ENCODE measurements at places on chromosomes 11 and 22.
A peak's percentile ranks its signal among the peaks of the same experiment; 100 is the strongest.

DNA sequence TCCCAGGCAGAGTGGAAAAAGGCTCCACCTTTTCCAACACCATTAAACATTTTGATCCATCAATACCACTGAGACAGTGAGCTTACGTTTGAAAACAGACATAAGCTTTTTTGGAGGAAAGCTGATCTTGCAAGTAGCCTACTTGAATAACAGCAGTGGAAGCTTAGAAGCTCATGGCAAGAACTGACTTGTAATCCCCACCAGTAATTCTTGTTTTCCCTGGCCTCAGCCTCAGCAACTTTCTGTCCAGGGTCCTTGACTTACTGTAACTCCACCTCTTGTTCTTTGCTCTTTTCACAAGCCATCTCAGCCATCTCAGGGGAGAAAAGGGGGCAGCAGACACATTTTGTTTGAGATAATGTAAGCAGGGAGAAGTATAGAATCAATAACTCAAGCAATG, 12.3 kb upstream of the MPZL2 start:
- no peak for DNase-seq

DNA sequence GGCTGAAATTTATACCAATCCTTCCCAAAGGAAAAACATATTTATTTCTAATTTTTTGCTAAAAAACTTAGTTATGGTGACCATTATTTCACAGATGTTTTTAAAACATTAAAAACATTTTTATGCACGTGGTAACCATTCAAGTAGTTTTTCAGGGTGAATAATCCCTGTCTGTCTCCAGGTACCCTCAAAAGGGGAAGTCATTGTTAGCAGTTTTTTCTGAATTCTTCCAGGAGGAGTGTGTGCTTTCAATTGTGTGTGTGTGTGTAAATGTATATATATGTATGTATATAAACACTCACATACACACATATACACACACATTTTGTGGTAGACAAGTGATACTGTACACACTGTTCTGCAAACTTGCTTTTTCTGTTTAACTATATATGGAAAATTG, 43.9 kb downstream of the MIAT start:
- no peak for DNase-seq

GRCh38 chr11:18384157-18384641, 10.2 kb upstream of the LDHA start:
- no peak for DNase-seq

DNA sequence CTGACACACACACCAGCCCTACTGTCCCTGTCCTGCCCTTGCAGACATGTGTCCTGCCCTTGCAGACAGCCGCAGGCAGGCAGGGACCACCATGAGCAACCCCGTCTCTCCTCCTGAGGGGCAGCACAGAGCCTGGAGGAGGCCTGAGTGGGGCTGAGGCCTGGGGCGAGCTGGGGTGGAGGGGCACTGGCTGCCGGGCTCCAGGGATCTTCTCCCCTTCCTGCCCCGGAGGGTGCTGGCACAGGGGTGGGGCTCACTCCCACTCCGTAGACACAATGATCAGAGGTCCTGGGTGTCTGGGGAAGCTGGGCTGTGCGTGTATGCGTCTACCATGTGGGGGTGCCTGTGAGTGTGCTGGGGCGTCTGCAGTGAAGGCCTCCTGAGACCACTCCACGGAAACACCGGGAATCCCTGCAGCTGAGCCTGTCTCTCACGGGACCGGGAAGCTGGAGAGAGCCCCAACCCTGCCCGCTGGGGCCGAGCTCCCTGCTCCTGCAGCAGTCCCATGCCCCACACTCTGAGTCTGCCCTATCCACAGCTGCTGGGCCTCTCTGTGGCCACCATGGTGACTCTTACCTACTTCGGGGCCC, 588 bp downstream of the TSPAN32 start:
- DNase-seq: no peak

GRCh38 chr11:113404859-113405430, 17.4 kb downstream of the ANKK1 start:
- no peak for DNase-seq

- DNase-seq: no peak
Measured at GRCh38 chr11:20112291-20113148, 47.8 kb downstream of the DBX1 start.

DNA sequence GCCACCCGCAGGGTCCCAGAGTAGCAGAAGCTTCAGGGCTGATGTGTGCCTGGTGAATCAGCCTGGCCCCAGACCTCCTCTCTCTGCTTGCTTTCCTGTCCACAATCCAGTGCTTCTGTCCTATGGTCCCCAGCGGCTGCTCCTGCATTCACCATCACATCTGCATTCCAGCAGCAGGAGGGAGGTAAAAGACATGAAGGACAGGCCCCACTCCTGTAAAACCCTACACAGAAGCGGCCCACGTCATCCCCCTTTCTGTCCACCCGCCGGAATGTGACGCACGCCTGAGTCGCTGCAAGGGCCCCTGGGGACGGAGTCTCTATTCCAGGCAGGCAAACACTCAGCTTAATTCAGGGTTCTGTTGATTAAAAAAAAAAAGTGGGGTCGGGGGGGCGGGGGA, 58.3 kb downstream of the CDKN1C start:
- DNase-seq: no peak

GRCh38 chr11:130181295-130182272, 22.0 kb downstream of the ST14 start:
- DNase-seq: peak; percentile 45

DNA sequence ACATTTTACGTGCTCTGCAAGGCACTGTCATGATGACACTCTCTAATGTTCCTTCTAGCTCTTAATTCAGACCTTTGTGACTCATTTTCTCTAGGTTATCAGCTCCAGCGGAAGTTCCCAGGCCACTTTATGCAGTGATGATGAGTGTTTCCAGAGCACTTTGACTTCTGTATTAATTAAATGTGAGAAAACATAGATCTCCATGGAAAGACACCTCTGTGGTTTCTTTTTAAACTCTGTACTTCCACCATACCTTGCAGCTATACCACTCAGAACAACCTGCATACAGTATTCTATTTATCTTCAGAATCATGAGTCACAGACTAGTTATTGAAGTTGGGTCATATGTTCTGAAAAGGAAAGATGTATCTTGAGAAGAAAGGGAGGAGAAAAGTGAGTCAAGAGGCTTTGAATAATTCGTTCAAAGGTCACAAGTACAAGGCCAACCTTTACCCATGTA, 175.6 kb upstream of the TENM4 start:
- no peak for DNase-seq

- no peak for DNase-seq
Measured at GRCh38 chr11:91978747-91979146, 245.9 kb upstream of the FAT3 start.

- DNase-seq: no peak
Measured at GRCh38 chr22:46240907-46241306, 9.2 kb downstream of the CDPF1 start.

- DNase-seq: no peak
Measured at GRCh38 chr11:2843551-2843950, 42.0 kb downstream of the CDKN1C start.

DNA sequence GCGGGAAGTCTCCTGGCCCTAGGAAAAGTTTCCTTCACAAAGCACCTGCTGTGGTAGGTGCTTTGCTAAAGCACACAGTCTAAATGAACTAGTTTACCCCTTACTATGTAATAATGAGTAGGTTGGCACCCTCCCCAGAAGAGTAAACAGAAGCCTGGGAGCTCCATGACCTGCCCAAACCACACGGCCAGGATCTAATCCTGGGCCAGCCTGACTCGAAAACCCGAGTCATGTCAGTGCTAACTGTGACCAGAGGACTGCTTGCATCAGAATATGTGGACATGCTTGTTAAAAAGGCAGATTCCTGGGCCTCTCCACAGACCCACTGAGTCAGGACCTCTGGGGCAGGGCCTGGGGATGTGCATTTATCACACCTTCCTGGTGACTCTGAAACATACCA, 67.7 kb downstream of the PANX1 start:
- DNase-seq: no peak

DNA sequence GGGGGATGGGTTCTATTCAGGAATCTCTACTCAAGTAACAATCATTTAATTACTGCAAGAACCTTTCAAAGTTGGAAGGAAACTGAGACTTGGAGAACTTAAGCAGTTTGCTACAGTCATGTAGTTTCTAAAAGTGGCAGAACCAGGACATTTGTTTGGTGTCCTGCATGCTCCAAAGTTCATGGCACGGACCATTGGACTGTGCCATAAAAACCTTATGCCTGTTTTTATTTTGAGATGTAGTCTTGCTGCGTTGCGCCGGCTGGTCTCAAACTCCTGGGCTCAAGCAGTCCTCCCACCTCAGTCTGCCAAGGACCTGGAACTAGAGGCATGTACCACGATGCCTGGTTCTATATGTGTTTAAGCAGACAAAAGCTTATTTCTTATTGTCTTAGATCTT, 18.6 kb upstream of the AIFM3 start:
- DNase-seq: no peak

- DNase-seq: no peak
Measured at GRCh38 chr11:101987370-101987769, 59.9 kb upstream of the CFAP300 start.

GRCh38 chr11:57842873-57843272, 81.3 kb downstream of the CTNND1 start:
- no peak for DNase-seq

DNA sequence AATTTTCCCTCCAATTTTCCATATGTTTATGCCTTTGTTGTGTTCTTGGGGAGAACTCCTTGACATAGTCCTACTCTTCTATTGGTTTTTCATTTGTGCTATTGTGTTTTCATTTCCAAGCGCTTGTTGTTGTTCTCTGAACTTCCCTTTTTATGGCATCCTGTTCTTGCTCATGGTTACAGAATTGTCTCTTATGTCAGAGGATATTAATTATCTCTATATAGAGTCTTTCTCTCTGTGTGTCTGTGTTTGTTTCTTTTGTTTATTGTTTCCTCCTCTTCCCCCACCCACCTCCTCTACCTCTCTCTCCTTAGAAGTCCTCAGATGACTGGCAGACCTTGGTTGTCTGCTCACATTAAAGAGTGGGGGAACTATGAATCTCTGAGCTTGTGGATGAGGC, 69.9 kb downstream of the HORMAD2 start:
- DNase-seq: no peak

DNA sequence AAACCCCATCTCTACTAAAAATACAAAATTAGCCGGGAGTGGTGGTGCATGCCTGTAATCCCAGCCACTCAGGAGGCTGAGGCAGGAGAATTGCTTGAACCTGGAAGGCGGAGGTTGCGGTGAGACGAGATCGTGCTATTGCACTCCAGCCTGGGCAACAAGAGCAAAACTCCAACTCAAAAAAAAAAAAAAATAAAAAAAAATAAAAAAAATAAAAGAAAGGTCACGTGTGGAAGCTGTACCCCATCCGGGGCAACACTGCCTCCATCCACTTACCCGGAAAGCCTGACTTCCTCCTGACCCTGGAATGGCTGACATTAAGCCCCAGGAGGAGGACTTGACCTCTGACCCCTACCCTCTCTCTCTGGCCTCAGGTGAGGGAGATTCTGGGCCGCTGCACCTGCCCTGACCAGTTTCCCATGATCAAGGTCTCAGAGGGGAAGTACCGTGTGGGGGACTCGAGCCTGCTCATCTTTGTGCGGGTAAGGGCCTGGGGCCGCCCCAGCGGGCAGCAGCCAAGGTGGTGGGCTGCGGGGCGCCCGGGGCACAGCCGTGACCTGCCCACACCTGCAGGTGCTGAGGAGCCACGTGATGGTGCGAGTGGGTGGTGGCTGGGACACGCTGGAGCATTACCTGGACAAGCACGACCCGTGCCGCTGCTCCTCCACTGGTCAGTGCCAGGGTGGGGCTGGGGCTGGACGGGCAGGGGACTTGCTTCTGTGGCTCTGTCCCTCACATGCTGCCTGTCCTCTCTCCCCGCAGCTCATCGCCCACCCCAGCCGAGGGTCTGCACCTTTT, 3.8 kb downstream of the GAS2L1 start:
- DNase-seq: peak; percentile 32

DNA sequence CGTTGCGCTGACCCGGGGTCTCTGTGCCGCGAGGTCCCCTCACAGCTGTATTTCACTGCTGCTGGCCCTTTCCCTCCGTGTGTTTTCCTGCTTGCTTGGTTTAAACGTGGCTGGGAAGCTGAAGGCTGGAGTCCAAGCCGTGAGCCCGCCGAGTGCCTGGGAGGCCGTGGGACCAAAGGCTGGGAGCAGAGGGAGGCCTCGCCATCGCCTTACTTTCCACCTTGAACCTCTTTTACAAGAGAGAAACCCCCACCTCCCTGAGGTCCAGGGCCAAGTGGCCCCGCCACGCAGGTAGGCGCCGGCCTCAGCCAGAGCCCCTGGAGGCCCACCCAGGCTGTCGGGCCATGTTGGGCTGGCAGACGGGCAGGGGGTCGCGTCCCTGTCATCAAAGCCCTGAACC, 411.6 kb downstream of the TBC1D22A start:
- no peak for DNase-seq

DNA sequence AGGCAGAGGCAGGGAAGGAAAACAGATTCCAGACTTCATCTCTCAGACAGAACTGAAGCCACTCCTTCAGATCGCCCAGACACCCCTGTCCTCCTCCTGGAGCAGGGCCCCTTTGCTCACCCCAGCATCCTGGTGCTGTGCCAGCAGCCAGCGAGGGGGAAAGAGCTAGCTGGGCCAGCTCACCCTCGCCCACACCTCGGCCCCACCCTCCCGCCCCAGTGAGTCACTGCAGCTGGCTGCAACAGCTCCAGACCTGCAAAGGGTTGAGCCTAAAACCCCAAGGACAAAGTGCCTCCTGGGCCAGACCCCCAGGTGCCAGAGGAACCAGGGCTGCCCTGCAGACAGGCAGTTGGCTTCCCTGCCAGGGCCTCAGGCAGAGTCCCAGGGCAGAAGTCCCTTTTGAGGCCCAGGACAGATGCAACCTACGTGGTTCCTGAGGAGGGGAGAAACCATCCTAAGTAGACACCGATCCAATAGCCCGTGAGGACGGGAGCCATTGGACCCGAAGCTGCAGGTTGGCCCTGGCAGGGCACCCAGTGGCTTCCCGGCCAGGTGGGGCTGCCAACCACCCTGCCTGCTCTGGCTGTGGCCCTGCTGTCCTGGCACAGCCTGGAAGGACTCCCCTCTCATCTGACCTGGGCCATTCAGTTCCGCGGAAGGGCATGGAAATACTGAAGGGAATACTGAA, 7.2 kb downstream of the AHNAK start:
- no peak for DNase-seq

DNA sequence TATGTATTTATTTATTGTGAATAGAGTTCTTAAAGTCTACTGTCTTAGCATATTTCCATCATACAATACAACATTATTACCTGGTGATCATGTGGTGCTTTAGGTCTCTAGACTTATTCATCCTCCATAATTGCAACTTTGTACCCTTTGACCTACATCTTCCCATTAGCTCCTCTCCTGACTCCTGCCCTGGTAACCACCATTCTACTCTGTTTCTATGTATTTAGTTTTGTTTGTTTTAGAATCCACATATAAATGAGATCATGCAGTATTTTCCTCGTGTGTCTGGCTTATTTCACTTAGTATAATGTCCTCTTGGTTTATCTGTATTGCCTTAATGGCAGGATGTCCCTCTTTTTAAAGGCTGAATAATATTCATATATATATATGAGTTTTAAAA, 22.7 kb downstream of the NCAM1 start:
- DNase-seq: no peak

DNA sequence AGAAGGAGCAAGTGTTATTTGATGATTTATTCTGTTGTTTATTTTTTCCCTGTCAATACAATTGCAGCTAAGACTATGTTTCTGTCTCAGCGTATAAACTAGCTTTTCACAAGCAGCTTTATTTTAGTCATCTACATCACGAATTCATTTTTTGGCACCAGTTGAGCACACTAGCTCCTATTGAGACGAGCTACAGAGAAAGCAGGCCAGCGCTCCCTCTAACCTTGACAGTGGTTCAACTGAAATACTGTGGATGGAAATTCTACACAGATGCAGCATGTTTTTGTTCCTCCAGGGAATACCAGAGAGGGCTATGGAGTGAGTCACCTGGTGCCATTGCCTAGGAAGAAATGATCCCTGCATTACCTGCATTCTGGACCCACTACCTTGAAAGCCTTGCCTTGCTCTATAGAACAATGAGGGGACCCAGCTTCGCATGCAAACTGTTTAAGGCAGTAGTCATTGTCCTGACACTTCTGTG, 108.2 kb upstream of the ARHGAP42 start:
- no peak for DNase-seq

Data from GM20000 (cell line).